Adipocyte (in vitro differentiated cells): ENCODE measurements at places on chromosomes 3 and 15.

GRCh38 chr3:1326546-1326945 is 233.7 kb downstream of the CNTN6 start:
- no peak for DNase-seq

GRCh38 chr3:194404365-194405140 is 5.5 kb upstream of the GP5 start:
- DNase-seq: peak; percentile 88

- DNase-seq: no peak
Observed at GRCh38 chr3:152860736-152861135, 25.8 kb downstream of the P2RY1 start.

DNA sequence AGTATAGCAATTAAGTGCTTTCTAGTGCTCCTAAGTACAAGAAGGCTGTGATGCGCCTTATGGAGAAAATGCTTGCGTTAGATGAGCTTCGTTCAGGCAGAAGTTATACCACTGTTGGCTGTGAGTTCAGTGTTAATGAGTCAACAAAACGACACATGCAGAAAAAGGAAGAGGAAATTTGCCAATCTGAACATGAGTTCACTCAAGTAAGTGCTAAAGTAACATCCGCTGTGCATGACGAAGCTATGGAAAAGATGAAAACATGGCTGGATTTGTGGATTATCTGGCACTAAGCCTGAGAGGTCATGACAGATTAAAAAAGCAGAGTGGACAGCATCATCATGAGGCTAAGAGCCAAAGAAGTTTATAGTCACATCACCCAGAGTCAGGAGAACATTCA is 36.9 kb downstream of the SH3BP5 start:
- no peak for DNase-seq

DNA sequence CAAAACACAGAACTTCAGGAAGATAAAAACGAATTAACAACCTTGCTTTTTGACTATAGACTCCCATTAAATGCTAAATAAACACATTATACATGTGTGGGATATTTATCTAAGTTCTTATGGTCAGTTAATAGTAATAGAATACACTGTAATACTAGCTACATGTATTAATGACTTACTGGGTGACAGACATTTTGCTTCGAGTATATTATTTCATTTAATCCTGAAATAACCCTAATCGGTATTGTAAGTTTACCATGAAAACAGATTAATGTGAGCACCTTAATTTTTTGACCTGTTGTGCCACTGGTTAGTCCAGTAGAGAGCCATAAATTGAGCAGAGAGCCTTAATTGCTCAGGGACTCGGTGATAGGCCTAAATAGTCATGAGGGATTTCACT is 151.1 kb downstream of the ROBO2 start:
- DNase-seq: no peak

- DNase-seq: no peak
Observed at GRCh38 chr3:105526360-105527111, 159.8 kb downstream of the ALCAM start.

- DNase-seq: peak; percentile 6
Observed at GRCh38 chr3:76199382-76199781, 414.0 kb upstream of the ZNF717 start.

DNA sequence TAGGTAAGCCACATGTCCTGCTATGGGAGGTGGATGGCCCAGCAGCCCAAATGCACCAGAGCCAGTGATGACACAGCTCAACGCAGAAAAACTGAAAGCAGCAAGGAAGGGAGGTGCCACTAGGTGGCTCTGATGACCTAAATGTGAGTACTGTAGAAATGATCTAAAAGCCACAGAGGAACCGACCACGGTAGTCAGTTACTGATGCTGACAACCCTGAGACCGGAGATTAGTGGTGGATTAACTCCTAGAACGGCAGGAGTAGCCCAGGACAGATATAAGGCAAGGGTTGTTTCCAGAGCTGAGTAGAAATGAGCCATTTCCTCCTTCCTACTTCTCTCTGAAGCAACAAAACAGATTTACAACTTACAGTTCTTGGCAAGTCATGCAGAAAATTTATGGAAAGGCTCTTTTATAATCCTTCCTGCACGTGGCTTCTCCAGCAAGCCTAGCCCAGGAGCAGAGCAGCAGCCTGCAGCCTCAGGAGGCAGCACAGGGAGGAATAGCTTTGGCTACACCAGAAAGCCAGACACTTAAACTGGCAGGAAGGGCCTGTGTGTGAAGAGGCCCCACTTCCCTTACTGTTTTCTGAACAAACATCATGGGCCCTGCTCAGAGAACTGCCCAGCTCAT is 13.1 kb downstream of the FBXL22 start:
- peak; percentile 91 for DNase-seq

DNA sequence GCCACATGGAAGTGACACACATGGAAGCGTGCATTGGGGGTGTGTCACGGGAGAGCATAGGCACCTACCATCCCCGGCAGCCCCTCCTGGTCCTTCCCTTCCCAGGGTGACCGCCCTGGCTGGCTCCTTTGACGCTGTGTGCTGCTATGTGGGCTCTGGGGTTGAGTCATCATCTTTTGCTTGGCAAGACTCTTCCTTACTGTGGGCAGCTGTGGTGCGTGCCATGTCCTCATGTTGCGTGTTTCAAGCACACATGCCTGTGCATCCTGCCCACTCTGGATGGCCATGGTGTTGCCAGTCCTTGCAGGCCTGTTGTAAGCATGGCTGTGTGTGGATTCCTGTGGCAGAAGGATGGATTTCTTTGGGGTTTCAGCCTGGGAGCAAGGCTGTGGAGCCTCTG is 14.0 kb downstream of the PLXNA1 start:
- peak; percentile 54 for DNase-seq

DNA sequence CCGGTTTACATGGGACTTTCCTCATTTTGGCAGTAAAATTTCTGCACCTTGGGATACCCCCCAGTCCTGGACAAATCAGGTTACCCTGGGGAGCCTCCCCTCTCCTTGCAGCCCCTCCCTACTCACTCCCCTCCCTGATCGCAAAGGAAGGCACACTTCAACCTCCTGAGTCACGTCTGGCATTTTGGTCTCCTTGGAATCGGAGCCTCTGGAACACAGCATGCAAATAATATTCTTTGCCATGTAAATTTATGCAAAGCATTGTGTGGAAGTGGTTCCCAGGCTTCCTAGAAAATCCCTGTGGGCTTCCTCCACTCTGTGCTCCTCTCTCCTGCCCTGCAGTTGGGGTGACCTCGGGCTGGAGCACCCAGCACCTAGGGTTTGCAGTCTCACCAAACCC is 11.6 kb downstream of the SCN5A start:
- no peak for DNase-seq

DNA sequence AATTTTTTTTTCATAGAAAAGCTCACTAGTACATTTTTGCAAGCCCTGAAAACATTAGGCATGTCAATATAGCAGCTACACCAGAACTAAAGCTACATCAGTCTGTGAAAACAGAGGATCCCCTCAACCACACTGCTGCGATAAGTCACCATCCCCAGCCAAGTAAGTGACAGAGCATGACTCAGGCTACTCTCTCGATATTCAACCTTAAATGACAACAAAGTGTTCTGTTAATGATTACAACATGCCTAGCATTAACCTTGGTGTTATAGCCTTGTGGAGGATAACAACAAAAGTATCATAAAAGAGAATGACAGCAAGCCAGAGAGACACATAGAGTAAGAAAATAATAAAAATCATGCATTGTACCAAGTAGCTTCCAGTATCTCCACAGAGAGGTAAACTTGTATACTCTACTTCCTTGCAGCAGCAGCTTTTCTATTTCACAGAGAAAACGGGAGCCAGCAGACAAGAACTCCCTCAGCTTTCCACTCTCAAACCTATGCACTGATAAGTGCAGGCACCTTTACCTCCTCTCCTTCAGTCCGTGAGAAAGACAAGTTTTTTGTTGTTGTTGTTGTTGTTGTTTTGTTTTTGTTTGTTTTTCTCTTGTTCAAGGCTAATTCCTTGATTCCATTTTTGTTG is 76.6 kb downstream of the GBE1 start:
- peak; percentile 8 for DNase-seq

DNA sequence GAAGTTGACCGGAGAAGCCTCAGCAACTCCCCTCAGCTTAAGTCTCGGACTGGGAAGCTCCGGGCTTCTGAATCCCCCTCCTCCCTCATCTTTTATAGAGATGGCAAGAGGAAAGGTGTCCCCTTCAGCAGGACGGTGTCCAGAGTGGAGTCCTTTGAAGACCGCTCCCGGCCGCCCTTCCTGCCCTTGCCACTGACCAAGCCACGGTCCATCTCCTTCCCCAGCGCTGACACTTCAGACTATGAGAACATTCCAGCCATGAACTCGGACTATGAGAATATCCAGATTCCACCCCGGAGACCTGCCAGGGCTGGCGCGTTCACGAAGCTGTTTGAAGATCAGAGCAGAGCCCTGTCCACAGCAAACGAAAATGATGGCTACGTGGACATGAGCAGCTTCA is 2.4 kb downstream of the FGD5 start:
- DNase-seq: no peak

DNA sequence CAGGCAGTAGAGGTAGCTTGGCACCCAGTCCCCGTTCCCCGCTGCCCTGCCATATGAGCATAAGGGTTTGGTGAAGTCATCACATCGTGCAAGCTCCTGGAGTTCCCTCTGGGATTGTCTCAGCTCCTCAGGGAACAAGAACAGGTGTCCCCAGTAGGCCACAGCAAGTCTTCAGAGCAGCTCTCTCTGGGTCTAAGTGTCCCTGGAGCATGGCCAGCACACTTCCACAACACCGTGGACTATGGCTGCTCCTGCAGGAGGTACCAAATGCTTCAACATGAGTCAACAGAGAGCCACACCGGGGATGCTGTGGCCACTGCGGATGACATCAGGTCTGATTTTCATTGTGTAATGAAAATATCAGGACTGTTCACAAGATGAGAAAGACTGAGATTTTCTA is 23.1 kb downstream of the ABHD6 start:
- DNase-seq: no peak

GRCh38 chr15:88023914-88024313 is 232.6 kb downstream of the NTRK3 start:
- no peak for DNase-seq

GRCh38 chr15:29713784-29714183 is 108.5 kb downstream of the TJP1 start:
- DNase-seq: no peak

- peak; percentile 42 for DNase-seq
Observed at GRCh38 chr3:46998121-46998851, 18.8 kb downstream of the NBEAL2 start.

DNA sequence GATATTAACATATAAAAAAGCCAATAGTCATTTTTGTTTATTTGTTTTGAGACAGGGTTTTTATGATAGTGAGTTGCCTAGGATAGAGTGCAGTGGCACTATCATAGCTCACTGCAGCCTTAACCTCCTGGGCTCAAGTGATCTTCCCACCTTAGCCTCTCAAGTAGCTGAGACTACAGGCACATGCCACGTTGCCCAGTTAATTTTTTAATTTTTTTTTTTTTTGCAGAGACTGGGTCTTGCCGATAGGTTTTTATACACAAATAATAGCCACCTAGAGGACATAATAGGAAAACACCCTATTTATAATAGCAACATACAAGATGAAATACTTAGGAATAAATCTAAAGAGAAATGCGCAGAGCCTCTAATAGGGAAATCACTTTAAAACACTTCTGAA is 13.3 kb downstream of the EIF3J start:
- peak; percentile 63 for DNase-seq
